Mucosa of gallbladder (tissue), 1 donor: ENCODE measurements at places on chromosomes 6 and 20. TPM values are rescaled to one million over a fixed set of nuclear protein-coding genes. Genes with fewer than 3 reads are reported as not detected.

The SLC24A3 gene
- total RNA-seq = 19.9 TPM

The GNAS-AS1 gene
- 1.6 TPM for total RNA-seq

The SIRPB2 gene
- total RNA-seq = 3.7 TPM

The HFE gene
- 19.1 TPM for total RNA-seq
